ENCODE measurements at places on chromosomes 5 and 9.

DNA sequence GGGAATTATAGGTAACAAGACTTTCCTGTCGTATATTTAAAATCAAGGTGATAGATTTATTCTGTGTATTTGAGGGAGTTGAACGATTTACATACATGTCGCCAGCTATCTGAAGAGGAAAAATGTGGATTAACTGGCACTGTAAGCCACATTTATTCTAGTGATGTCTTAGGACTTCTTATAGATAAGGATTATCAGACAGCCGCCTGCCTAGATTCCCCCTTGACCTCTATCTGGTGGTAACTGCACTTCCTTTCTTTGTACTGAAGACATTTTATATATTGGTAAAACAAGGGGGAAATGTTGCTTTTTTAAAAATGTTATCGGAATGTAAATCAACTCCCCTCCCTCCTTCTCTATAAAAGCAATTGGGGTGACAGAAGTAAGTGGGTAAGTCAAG, 39.3 kb upstream of the F2RL2 start:
- no peak for DNase-seq

- no peak for DNase-seq
Observed at GRCh38 chr5:56561-57290, 35.2 kb upstream of the PLEKHG4B start.

GRCh38 chr5:59151162-59151889, 568.5 kb downstream of the RAB3C start:
- no peak for DNase-seq

DNA sequence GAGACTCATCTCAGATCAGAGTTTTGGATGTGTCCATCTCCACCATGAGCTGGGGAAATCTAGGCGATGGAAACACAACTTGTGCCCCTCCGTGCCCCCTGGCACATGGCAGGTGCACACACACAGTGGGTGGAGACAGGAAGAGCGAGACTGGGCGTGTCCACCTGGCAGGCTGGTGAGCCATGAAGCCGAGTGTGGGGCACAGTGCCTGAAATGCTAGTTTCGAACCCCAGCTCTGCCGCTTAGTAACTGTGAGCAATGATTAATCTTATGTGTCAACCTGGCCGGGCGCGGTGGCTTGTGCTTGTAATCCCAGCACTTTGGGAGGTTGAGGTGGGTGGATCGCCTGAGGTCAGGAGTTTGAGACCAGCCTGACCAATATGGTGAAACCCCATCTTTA, 80.8 kb upstream of the RNU6ATAC start:
- DNase-seq = no peak

DNA sequence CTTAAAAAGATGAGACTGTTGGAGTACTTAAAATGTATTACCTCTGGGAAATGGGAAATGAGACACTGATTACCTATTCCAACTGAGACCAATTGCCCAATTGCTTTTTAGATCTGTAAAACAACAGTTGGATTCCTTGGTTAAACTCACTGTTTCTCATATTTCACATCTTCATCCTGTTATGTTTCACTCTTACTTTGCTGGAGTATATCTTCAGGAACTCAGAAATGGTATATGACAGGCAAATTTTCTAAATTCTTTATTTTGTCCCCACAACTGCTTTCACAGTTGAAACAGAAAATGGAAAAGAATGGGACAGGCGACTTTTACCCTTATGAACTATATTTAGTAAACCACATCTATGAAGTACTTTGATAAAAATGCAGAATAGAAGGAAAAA, 8.7 kb upstream of the CETN3 start:
- DNase-seq = no peak

- DNase-seq = no peak
Observed at GRCh38 chr9:126692759-126693427, 79.2 kb downstream of the LMX1B start.

- no peak for DNase-seq
Observed at GRCh38 chr5:1750469-1750868, 49.2 kb downstream of the MRPL36 start.

- DNase-seq = peak; percentile 25
Observed at GRCh38 chr5:154370119-154370518, 75.7 kb upstream of the SAP30L start.

DNA sequence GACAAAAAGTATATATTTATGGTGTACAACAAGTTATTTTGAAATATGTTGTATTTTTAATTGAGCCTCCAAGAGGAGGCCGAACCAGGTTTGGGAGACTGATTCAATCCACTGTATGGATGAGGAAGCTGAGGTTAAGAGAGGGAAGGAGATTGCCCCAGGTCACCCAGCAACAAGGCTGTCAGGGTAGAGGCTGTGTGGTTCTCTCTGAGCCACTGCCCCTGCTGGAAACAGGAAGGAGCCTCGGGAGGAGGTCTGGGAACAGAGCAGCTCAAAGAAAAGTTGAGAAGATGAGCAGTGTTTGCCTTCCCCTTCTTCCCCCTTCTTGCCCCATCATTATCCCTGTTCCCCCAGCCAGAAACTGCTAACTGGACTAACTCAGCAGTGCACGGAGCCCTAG, 6.6 kb upstream of the FAT2 start:
- DNase-seq = no peak

DNA sequence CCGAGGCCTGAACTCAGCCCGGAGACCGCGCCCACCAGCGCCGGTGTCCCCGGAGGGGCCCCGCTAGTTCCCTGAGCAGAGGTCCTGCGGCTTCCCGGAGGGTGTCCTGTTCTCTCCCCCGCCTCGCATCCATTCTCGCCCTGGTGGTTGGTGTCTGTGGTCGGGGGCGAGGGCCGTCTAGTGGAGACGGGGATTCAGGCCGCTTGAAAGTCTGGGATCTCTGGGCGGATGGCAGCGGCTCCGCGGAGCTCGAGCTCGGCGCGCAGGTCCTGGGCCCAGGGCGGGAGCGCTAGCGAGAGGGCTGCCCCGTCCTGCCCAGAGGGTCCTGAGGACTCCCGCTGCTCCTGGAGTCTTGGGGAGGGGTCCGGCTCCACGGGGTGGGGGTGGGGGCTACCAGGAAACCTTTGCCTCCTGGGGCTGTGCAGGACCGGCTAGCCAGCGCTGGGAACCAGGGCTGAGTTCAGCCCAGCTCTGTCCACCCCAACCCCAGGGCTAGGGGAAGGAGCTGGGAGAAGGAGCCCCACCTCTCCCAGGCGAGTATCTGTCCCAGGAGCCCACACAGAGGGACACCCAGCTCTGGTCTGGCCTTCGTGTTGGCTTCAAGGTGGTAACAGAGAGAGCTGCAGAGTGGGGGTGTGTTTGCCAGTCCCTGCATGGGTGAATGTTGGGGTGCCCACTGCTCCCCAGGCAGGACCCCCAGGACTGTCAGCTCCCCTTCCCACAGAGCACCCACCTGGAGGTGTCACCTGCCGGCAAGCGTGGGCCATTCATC, 4.0 kb downstream of the TOR4A start:
- DNase-seq = no peak

DNA sequence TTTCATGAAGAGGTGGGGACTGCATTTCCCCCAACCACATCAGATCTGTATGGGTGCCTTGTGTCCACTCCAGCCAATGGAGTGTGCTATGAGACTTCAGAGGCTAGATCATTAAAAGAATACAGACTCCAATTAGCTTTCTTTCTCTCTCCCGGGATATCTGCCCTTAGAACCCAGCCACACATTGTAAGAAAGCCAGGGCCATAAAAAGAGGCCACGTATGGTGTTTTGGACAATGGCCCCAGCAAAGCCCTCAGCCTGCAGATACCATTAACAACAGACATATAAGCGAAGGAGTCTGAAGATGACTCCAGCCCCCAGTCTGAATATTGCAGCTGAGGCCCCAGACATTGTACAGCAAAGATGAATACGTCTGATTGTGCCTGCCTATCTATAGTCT, 21.5 kb downstream of the IL6ST start:
- DNase-seq = no peak

DNA sequence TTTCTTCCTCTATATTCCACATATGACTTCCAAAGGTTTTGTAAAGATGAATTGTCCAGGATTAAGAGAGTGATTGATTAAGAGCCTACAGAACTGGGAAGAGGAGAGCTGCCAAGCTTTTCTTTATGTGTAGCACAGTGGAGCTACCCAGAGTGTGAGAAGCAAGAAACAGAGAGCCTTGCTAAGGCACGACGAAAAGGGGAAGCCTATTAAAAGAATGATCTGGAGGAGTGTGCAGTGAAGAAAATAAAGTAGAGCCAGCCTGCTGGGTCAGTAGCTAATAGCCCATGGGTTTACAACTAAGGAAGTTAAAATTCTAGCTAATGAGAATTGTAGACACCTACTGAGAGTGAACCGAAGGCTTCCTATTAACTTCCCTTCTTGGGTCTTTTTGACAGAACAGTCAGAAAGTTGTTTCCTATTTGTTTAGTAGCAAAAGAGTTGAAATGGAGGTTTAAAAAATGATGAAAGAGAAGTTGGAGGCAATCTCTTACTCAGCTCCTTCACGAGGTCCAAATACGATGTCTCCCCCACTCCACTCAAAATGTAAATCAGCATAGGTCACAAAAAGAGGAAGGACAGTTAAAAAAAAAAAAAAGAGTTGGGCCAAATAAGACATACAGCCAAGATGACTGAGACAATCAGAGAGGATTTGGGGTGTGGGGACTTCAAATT, 957 bp upstream of the PRR16 start:
- DNase-seq = no peak

- no peak for DNase-seq
Observed at GRCh38 chr5:172078726-172079345, 72.4 kb upstream of the FBXW11 start.

- DNase-seq = no peak
Observed at GRCh38 chr5:126358525-126358924, 64.7 kb upstream of the GRAMD2B start.

- no peak for DNase-seq
Observed at GRCh38 chr9:13750639-13751038, 471.1 kb upstream of the MPDZ start.

DNA sequence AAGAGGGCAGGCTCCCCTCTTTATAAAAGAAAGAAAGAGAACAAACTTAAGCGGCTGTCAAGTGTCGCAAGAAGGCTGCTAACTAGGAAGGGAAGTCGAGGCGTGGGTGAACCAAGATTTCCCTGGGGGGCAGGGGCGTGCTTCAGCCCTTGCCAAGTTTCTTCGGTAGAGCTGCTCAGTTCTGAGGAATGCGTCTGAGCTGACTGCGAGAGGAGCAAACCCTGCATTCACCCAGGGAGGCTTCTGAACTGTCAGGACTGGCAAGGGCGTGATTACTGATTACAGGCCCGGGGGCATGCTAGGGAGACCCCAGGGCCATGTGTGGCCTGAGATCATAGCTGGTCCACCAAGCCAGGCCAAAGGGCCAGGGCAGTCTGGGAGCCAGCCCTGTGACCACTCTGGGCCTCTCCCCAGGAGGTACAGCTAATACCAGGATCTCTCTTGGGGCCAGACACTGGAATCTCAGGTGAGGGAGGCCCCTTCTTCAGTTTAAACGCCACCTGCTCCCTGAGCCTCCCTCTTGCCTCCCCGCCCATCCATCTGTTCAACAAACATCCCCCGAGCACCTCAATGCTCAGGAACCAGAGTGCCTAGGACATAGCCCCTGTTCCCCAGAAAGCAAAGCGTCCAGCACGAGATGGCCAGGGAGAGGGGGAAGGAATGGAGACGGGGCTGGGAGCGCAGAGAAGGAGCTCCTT, 30.9 kb downstream of the SARDH start:
- peak; percentile 84 for DNase-seq

- no peak for DNase-seq
Observed at GRCh38 chr9:3842839-3843238, 317.0 kb upstream of the RFX3 start.

- peak; percentile 77 for DNase-seq
Observed at GRCh38 chr9:16058131-16058549, 505.3 kb downstream of the CCDC171 start.

DNA sequence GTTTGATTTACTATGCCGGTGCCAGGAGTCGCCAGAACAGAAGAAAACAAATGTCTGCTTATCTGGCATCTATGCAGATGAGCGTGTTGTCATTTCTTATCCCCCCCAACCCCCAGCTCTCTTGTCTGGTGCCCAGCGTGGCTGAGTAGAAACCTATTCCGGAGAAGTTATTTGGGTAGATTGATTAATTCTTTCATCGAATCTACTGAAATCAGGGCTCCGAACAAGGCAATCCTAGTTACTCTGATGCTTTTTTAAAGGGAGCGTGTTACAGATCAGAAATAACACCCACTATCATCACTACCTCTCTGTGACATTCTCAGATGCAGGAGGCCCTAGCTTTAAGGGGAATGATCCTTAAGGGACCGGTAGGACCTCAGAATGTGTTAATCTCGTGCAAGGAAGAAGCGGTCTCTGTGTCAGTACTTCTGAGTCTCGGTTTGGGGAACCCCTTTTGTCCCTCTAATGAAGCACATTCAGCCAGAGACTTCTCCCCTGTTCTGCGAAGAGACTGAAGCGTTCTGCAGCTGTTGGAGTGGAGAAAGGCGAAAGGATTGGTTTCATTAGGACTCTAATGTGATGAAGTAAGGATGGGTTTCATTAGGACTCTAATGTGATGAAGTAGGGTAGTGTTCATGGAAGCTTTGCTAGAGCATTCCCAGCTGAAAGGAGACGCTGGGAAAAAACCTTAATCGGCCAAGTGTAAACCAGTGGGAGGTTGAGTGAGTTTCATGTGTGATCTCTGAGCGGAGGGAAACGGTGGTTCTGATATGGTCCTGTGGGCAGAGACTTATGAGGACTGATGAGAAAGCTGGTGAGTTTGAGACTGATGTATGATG, 1.5 kb downstream of the PIP5K1B start:
- no peak for DNase-seq

- DNase-seq = peak; percentile 85
Observed at GRCh38 chr9:137305060-137305797, 3.2 kb upstream of the NRARP start.

Data from hepatic stellate cell (primary cell).